ENCODE measurements at places on chromosomes 11 and 22. TPM values are rescaled to one million over a fixed set of nuclear protein-coding genes. Genes with fewer than 3 reads are reported as not detected.

The AHNAK gene
- 244 TPM for total RNA-seq

The CDC42BPG gene
- 0.13 TPM for total RNA-seq

The RTN4RL2 gene
- 0.13 TPM for total RNA-seq

The RTL10 gene
- total RNA-seq: 16.0 TPM

The C11orf86 gene
- not detected for total RNA-seq

The ELMOD1 gene
- total RNA-seq: 1.2 TPM
